ENCODE measurements at places on chromosomes 2 and 18. TPM values are rescaled to one million over a fixed set of nuclear protein-coding genes. Genes with fewer than 3 reads are reported as not detected.

The RGPD4 gene
- 0.11 TPM for total RNA-seq

The UGGT1 gene
- total RNA-seq, result 21.8 TPM

DNA sequence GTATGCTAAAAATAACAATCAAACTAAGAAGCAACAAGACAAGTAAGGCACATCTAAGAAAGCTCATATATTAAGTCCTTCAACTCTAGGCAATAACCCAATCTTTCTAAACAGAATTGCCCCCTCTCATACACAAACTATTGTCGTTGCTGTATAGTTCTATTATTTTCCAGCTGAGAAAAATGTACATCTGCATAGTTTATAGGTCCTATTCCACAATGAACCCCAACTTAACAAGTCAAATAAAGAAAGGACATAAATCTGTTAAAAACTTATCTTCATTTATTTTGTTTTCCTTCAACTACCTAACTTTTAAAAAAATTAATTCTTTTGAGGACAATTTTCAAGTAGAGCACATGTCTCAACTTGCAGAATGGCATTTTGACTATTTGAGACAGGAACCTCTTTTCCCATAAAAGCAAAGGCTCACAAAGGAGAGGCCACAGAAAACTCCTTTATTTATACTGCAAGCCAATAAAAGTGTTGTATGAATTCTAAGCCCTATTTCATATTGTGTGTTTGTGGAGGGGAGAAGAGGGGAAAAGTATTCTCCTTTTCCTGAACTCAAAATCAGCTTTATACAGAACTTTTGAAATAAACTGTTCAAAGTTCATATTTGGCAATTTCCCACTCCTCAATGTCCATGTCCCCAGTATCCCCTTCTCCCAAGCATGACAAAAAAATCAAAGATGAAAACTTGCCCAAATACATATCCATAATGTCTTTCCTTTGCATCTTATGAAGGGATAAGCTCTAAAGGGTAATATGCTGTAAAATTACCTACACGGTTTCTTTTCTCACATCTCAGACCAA, 37.4 kb downstream of the RTN4 start:
- DNase-seq, result no peak

DNA sequence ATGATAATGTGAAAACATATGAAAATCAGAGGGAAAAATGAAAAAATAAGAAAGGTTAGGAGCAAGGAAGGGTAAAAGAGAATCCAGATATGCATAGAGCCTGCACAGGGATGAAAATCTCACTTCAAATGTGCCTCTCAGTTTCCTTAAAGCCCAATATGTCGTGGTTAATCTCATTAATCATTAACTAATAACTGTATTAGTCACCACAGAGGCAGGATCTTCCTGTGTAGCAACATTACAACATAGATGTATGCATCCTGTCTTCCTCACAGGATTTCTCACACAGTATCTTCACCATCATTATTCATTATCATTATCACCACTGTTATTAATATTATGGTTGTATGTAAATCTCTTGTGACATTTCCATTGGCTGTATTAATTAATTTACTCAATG, 361.2 kb upstream of the SOX11 start:
- DNase-seq, result no peak

The CD8B gene
- 0.46 TPM for total RNA-seq

The NABP1 gene
- total RNA-seq, result 3.7 TPM

The GTF3C2 gene
- 14.6 TPM for total RNA-seq

The STON1 gene
- 8.1 TPM for total RNA-seq

- DNase-seq, result no peak
Observed at GRCh38 chr18:6086731-6087130, 191.4 kb upstream of the TMEM200C start.

DNA sequence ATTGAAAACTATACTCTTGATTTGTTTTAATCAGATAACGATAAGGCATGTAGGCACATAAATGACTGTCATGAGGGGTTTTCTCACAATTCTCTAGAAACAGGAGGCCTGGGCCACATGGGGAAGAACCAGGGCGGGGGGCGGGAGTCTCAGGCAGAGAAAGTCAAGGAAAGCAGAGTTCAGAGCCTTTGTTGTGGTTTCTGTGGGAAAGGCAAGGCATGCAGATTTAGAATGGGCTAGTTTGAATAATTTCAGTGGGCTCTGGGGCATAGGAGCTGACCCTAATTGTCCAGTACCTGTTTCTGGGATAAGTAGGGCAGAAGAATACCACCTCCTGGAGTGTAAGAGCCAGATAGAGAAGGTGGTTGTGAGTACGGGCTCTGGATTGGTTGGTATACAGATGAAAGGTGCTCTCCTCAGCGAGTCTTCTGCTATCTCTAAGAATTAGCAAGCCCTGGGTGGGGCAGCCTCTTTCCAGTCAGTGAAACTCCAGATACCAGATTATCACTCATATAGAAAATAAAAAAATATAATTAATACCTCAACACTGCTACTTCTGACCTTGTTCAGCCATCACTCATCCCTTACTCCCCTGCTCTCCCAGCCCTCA, 41.5 kb upstream of the CYRIA start:
- DNase-seq, result no peak

DNA sequence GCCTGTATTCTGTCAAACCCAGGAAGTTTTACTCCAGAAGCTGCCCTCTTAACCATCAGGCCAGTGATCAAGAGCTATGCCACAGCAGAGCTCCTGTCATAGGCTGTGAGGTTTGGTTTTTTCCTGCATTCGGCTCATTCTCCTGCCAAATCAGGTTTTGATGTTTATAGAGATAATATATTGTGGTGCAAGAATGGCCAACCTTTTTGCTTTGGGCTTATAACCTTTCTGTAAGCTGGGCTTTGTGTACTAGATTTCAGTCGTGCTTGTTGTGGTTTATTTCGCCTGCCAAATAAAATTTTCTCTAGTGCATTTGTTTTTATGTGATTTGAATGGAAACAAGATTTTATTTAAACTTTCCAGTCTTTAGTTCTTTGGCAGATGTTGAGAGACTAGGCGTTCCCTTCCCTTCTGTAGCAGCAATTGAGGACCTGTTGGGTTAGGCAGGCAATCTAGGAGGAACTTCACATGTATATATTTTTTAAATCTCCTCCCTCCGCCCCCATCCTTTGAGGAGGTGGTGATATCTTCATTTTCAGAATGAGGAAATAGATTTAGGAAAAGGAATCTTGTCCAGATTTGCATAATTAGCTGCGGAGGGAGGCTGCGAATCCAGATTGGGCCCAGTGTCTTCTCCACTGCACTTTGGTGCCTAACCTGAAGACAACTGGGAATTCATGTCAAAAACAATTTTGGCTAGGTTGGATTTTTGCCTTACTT, 2.6 kb downstream of the KDM3A start:
- no peak for DNase-seq

The LAMA1 gene
- total RNA-seq, result 0.05 TPM

The IFIH1 gene
- 5.3 TPM for total RNA-seq

- DNase-seq, result no peak
Observed at GRCh38 chr18:44518091-44518615, 162.5 kb upstream of the SETBP1 start.

GRCh38 chr2:4502230-4502843, 799.0 kb downstream of the DCDC2C start:
- no peak for DNase-seq

GRCh38 chr2:240792629-240793312, 27.2 kb downstream of the KIF1A start:
- DNase-seq, result peak; percentile 11

DNA sequence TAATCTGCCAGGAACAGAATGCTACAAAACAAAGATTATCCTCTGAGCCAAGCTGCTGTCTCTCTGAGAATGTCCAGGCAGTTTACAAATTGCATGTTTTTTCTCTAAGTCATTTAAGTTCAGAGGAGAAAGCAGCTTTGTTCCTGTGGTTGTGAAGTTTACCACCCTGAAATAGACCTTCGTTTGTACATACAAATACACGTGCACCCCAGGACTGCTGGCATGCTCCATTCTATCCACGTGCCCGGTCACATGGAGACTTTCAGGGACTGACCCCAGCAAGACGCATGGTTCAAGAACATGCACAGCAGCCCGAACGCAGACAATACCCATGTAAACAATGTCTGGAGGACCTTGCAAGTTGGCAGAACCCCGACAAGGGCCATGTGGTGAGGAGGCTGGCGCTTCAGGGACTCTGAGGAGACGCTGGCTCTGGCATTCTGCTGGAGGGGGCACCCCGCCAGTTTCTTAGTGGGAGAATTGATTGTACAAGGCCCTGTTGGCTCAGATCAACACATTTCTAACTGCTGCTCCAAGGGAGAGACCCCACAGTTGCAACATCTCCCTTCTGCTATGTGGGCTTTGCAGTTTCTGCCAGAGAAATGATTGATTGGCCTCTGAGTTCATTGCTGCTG, 33.3 kb downstream of the FAM178B start:
- DNase-seq, result peak; percentile 62

The CD8A gene
- total RNA-seq, result 0.51 TPM

The CAPN13 gene
- not detected for total RNA-seq
